ENCODE measurements at places on chromosomes 7 and 10.

DNA sequence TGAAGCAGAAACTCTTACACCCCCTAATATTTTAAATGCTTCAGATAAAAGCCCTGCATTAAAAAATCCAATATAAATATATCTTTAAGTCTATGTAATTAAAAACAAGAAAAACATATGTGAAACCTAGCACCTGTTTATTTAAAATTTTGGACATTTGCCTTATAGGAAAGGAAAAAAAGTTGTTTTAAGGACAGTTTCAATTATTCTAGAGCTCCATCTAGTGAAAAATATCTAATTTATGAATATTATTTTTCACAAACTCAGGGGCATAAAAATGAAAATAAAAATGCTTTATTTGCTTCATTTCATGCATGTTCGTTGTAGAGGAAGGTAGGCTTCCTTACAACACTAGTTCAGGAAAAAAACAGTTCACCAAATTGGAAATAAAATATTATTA is 26.1 kb downstream of the ENKUR start:
- DNase-seq, result no peak

DNA sequence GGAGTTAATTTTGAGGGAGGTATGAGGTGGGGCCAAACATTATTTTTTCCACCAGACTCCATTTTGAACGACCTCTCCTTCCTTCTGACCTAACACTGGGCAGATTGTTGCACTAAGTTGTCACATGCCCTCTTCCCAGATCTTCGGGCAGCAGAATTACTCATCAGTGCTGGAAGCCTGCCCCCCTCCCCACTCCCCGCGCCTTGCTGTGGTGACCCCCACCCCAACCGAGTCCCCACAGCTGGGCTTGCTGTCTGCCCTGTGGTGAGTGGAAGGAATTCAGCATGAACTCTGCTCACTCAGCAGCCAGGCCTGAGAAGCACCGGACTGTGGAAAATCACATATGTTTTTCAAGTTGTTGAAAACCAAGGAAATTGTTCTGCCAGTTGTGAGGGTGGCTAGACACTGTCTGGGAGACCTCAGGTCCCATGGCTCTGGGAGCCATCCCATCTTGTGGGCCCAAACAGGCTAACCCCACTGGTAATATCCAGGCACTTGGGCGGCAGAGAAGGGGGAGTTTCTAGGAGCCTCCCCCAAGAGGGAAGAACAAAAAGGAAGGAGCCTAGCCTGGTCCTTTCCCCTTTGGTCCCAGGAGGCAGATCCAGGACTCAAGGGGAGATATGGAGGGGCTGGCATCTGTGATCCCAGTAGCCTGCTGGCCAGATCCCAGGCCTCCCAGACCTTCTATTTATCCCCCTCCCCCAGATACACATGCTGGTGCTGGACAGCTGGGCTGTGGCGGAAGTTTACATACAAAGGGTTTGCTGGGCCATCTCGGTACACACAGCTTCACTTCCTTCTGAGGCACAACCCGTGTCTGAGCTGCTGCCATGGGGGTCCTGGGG is 3.5 kb upstream of the AEBP1 start:
- no peak for DNase-seq

DNA sequence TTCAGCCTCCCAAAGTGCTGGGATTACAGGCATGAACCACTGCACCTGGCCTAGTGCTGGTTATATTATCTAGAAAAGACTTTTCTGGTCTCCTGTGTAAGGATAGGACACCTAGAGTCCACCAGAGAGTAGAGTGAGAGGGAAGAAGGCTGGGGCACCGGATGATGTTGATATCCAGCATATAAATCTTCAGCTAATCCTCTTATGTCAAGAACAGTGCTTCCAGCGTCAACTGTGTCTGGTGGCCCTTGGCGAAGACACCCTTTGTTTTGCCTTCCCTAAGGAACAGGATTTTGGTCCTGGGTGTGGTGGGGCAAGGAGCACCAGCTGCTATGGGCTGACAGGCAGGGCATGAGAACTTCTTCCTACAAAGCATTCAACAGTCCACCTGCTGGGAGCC is 16.3 kb upstream of the INMT start:
- DNase-seq, result no peak

GRCh38 chr7:258476-259190 is 31.3 kb upstream of the FOXL3 start:
- DNase-seq, result no peak

DNA sequence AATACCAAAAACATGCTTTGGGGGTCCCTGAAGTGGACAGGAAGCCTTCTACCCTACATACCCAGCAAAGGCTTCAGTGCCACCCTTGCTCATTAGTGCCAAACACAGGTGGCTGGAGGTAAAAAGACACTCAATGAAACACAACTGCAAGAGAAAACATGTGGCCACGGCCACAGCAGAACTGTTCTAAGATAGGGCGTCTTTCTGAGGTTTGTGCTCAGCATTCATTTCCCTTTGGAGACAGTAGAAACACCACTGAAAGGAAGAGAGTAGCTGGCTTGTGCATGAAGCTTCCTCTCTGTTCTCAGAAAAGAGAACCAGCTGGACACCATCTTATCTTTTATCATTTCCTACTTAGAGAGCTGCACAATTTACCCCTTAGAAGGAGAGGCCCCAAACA is 143.0 kb downstream of the PLXNA4 start:
- DNase-seq, result no peak

DNA sequence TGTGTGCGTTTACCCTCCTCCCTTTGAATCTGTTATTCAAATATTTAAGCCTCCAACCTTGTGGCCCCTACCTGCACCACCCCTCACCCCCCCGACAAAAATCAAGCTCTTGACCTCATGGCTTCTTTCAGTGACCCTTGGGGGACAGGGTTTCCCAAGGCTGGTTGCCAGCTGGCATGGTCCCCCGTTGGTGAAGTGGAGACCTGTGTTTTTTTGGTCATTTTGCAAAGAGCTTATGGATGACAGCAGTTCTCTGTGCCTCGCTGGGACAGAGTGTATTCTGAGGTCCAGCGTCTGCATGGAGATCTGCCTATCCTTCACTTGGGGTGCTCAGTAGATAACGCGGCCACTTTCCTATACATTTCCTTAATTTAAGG is 111.0 kb downstream of the TCF7L2 start:
- no peak for DNase-seq

- DNase-seq, result no peak
Observed at GRCh38 chr7:27459021-27459730, 203.5 kb downstream of the HIBADH start.

DNA sequence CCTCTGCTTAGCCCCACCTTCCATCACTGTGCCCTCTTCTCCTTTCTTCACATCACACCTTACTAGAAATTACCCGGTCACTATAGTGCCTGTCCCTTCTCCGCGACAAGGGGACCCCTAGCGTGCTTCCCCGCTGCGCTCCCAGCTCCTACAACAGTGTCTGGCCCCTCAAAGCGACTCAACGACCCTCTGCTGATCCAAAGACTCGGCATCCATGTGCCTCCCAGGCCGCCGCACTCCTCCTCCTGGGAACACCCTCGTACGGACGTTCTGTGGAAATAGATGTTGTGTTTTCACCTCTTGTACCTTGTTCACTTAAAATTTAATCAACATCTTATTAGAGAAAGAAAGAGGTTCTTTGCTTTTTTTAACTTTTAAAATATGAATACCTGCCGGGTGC is 463.5 kb downstream of the DNAJB6 start:
- DNase-seq, result no peak

DNA sequence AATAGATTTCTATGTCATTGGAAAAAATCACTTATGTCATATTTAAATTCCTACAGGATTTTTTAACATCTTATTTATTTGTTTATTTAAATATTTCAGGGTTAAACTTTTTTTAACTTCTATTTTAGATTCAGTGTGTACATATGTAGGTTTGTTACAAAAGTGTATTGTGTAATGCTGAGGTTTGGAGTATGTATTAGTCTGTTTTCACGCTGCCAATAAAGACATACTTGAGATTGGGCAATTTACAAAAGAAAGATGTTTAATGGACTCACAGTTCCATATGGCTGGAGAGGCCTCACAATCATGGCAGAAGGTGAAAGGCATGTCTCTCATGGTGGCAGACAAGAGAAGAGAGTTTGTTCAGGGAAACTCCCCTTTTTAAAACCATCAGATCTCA is 65.4 kb downstream of the MGAM2 start:
- no peak for DNase-seq

- no peak for DNase-seq
Observed at GRCh38 chr10:132634241-132634946, 96.8 kb downstream of the INPP5A start.

DNA sequence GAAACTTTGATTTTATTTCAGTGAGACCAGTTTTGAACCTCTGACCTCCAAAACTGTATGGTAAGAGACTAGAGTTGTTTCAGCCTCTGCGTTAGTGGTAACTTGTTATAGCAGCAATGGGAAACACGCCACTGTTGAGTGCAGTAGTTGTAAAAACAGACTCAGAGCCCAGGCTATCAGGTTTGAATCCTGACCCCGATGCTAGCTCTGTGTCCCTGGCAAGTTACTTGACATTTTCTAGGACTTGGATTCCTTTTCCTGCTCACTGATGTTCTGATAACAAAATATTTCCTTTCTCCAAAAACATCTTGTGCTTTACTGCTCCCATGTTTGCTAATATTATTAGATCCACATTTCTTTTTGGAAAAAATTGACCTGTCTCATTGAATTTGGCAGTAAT is 131.0 kb downstream of the PLXDC2 start:
- DNase-seq, result no peak

GRCh38 chr10:76031769-76032699 is 600.6 kb downstream of the LRMDA start:
- no peak for DNase-seq

DNA sequence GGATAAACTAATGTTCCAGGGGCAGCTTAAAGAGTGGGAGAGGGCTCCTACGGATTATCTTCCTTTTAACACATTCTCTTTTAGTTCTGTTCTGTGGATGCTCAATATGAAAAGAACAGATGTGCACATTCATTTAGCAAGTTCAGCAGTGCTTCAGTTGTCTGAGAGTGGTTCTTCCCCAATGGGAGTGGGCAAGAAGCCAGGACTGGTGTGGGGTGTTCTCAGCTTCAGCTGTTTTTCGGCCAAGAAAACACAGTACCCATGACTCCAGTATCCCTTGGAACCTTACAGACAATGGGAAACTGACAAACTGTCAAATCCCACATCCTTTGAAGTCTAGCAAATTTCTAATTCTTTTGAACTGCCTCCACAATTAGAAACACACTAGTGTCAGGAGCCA is 71.5 kb upstream of the LRRC17 start:
- DNase-seq, result no peak

DNA sequence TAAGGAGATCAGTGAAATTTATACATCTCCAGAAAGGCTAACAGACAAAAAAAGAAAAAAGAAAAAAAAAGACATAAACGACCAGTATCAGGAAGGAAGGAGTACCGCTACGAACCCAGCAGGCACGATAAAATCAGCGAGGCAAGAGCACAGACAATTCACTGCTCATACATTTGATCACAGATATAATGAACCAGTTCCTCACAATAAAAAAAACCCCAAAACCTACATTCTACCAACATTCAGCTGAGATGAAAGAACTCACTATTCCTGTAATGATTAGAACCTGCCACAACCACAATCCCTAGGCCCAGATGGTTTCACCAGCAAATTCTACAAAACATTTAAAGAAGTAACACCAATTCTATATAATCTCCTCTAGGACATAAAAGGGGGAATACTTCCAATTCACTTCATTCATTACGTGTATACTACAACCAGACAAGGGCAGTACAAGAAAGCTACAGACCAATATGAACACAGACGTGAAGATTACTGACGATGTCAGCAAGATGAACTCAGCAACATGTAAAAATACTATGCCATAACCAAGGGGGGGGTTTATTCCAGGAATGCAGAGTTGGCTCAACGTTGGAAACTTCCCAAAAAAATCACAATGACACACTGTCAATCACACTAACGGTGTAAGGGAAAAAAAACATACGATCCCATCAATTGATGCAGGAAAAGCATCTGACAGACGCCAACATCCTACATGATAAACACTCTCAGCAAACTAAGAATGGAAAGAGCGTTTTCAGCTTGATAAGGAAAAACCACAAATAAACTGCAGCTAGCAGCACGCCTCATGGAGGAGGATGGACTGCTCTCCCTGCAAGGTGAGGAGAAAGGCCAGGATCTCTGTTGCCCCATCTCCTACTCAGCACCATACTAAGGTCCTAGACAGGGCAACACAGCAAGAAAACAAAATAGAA is 256.2 kb downstream of the ELFN1 start:
- DNase-seq, result no peak

DNA sequence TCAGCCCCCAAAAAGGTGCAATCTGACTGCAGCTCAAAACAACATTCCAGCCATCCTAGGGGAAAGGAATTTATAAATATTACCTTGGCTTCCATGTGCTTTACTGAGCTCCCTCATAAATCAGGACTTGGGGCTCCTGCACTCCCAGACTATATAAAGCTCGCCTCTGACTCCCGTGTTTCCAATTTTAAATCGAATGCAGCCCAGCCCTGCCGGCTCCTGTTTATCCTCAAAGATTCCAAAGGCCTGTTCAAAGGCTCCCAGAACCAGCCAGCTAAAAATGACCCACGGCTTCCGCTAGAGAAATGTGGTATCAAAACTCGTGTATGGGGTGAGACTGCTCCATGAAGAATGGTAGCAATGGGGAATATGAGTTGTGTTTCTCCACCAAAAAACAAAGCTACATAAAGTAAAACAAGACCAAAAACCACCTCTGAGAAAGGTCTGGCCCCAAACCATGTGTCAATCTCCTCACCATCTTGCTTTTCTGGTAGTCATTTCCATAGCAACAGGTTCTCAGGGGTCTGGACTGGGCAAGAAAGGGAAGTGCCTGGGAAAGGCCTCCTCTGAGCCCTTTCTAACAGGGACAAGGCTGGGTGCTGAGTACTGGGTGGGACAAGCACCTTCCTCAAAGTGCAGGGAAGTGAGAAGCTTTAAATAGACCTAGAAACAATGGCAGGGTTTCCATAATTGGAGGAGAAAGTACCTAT is 5.1 kb downstream of the CALML3 start:
- DNase-seq, result no peak

DNA sequence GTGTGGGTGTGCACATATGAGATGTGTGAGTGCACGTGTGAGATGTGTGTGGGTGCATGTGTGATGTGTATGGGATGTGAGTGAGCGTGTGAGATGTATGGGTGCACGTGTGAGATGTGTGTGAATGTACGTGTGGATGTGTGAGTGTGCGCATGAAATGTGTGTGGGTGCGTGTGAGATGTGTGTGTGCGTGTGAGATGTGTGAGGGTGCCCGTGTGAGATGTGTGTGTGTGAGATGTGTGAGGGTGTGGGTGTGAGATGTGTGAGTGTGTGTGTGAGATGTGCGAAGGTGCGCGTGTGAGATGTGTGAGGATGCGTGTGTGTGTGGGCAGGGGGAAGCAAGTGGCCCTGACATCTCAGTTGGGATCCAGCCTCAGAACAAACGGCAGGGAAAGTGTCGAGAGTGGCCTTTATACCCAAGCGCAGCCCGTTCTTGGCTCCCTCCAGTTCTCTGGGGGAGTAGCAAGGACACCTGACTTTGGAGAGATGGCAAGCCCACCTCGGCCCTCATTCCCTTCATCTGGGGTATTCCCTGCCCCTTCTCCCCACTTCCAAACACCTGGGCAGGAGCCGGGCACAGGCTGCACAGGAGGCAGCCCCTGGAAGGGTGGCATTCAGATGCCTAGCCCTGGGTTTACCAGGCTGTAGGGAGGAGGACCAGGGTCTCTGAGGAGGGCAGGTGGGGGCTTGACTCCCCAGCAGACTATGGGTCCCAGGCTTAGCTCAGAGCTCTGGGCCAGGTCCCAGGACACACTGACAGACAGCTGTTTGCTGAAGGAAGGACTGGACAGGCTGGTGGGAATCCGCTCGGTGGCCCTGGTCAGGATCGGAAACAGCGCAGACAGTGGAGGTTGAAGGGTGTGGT is 31.6 kb downstream of the PPIF start:
- DNase-seq, result no peak
